Cortex of kidney (tissue), 1 donor: ENCODE measurements at places on chromosomes 12 and 14.

DNA sequence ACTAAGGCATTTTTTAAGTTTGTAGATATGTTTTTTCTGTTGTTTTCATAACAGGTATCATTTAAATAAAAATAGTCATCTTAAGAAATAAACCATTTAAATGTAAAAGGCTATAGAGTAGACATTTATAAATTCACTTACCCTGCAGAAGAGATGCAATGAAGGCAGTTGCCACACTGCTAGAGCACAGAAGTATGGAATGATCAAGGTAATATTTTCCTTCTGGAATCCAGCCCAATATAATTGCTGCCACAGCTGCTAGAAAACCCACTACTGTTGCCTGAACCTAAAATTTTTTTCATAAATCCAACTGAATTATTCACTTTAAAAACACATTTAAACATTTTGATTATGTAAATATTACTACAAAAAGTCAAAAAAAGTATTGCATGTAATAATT, 69.2 kb downstream of the SLC41A2 start:
- DNase-seq: no peak

GRCh38 chr12:5748027-5748426, 197.0 kb downstream of the ANO2 start:
- DNase-seq: no peak

DNA sequence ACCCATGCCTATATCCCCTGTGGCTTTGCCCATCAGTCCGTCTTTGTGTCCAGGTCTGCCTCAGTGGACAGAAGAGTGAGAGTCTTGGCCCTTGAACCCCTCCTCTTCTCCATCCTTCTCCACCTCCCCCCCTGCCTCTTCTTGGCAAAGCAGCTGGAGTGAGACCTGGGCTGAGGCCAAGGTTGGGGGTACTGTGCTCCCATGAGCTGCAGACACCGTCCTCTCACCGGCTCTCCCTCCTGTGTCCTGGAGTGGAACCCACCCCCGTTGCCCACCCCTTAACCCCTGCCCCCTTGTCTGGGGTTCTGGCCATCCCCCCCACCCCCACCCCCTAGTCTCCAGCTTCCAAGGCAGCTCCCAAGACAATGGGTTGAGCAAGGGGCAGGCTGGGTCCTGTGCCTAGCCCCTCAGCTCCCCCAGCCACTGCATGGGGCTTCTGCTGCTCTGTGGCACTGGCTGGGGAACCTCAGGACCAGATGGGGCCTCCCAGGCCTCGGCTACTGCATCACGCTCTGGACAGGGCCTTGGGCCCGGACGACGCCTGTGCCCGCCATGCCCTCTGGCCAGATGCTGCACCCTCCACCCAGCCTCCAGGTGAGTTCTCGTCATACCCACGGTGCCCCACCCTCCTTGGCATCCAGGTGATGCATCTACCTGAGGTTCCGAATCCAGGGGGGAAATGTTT, 35.7 kb downstream of the RTL1 start:
- no peak for DNase-seq

GRCh38 chr14:22890416-22890815, 7.4 kb downstream of the REM2 start:
- DNase-seq: no peak
